ENCODE measurements at places on chromosomes 1 and 21. TPM values are rescaled to one million over a fixed set of nuclear protein-coding genes. Genes with fewer than 3 reads are reported as not detected.

- no peaks in the 10 kb centered on the region for H3K36me3 ChIP-seq
- H3K27ac ChIP-seq, result peak overlapping the region; percentile 52
- H3K4me1 ChIP-seq, result peaks cover 79% of the 10 kb centered on the region
- DNase-seq, result no peak
- H3K27me3 ChIP-seq, result no peaks in the 10 kb centered on the region
Observed at GRCh38 chr1:234727018-234727940, 117.3 kb upstream of the IRF2BP2 start.

HMCN1 gene
- total RNA-seq, result 29.6 TPM

- H3K27me3 ChIP-seq, result no peaks in the 10 kb centered on the region
- no peak overlapping the region for H3K4me3 ChIP-seq
- no peaks in the 10 kb centered on the region for H3K36me3 ChIP-seq
- peak; percentile 65 for DNase-seq
- peaks cover 6% of the 10 kb centered on the region for H3K4me1 ChIP-seq
Observed at GRCh38 chr1:210687582-210688279, 359.0 kb downstream of the HHAT start.

GRCh38 chr1:9510130-9510529, 29.1 kb upstream of the SLC25A33 start:
- H3K36me3 ChIP-seq, result no peaks in the 10 kb centered on the region
- no peaks in the 10 kb centered on the region for H3K27me3 ChIP-seq
- DNase-seq, result no peak
- no peaks in the 10 kb centered on the region for H3K4me1 ChIP-seq

DNA sequence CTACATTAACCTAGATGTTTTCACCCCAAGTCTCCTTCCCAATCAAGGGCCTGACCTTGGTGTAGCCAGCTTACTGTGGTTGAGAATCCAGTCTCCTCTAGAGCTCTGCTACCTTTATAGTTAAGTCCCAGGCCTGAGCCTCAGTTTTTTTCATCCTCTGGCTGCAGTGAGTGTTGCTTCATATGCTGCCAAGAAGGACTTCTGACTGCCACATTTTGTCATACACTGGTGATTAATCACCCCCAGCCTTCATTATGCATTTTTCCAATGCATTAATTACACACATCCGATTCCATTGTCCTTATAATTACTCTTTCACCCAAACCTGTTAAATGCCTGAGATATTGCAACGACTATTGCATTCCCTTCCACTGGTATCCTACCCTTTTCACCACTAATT, 66.3 kb upstream of the FGGY start:
- peak; percentile 35 for DNase-seq
- no peaks in the 10 kb centered on the region for H3K36me3 ChIP-seq
- H3K4me1 ChIP-seq, result no peaks in the 10 kb centered on the region
- H3K27me3 ChIP-seq, result no peaks in the 10 kb centered on the region
- no peak overlapping the region for H3K27ac ChIP-seq

GRCh38 chr1:28830814-28831213, 18.8 kb downstream of the OPRD1 start:
- DNase-seq, result no peak
- H3K27me3 ChIP-seq, result peaks cover 2% of the 10 kb centered on the region
- H3K27ac ChIP-seq, result no peak overlapping the region
- H3K4me3 ChIP-seq, result no peak overlapping the region

- DNase-seq, result no peak
- peaks cover 10% of the 10 kb centered on the region for H3K4me1 ChIP-seq
- no peaks in the 10 kb centered on the region for H3K36me3 ChIP-seq
- H3K4me3 ChIP-seq, result no peak overlapping the region
- no peak overlapping the region for H3K27ac ChIP-seq
Observed at GRCh38 chr1:219773775-219774174, 154.6 kb downstream of the SLC30A10 start.

- H3K36me3 ChIP-seq, result no peaks in the 10 kb centered on the region
- no peak overlapping the region for H3K4me3 ChIP-seq
- no peak for DNase-seq
- no peak overlapping the region for H3K27ac ChIP-seq
Observed at GRCh38 chr1:198550941-198551524, 10.6 kb upstream of the ATP6V1G3 start.

EFNA3 gene
- 2.9 TPM for total RNA-seq

DNA sequence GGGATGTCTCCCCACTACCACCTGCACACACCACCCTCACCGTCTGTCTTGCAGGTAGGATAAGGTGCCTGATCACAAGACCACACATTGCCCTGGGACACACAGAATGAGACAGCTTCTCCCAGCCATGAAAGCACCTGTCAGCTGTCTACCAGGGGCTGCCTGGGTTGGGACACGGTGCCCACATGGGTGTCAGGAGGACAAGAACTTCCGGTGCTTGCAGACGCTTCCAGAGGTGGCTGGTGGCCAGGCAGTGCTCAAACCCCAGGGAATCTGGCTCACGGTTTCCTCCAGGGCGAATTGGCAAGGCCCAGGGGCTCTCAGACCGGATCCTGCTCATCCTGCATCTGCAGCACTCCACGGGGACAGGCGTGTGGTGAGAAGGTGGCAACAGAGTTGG, 182.6 kb upstream of the ARHGEF16 start:
- H3K4me1 ChIP-seq, result peaks cover 15% of the 10 kb centered on the region
- H3K4me3 ChIP-seq, result no peak overlapping the region
- no peaks in the 10 kb centered on the region for H3K36me3 ChIP-seq
- peaks cover 5% of the 10 kb centered on the region for H3K27me3 ChIP-seq

DNA sequence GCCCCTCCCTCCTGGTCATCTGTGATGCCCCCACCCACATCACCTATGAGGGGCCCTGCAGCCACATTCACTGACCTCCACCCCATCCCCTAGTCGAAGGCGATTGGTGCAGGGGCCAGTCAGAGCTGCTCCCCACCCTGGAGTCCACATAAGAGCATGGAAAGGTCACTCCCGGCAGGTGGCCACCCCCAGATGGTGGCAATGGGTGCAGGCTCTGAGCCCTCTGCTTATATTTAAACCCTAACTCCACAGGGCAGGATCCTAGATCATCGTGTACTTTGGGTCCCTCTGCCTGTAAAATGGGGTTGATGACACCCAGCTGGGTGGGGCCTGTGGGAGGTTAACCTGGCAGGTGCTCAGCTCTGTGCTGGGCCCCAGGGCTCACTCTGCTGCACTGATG, 186.8 kb upstream of the C1orf174 start:
- no peak overlapping the region for H3K4me3 ChIP-seq
- H3K27me3 ChIP-seq, result no peaks in the 10 kb centered on the region
- no peaks in the 10 kb centered on the region for H3K36me3 ChIP-seq
- no peak for DNase-seq
- H3K4me1 ChIP-seq, result no peaks in the 10 kb centered on the region

DNA sequence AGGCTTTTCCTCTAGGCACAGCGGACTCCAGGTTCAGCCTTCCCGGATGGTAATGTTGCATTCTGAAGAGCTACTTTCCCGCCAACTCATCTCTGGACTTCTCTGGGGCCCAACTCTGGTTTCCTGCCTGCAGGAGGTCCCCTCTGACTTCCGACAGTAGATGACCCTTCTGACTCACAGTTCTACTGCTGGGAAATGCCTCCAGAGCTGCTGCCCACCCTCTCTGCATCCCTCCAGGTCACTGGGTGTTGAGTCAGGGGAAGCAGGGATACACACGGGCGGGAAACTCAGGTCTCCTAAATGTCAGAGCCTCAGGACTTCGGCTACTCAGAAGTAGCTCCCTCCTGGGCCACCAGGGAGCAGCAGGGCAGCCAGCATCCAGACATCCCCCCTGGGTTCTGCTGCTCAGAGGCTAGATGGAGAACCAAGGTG, 2.1 kb upstream of the KIF21B start:
- H3K27ac ChIP-seq, result no peak overlapping the region
- H3K27me3 ChIP-seq, result no peaks in the 10 kb centered on the region
- no peak overlapping the region for H3K4me3 ChIP-seq
- no peaks in the 10 kb centered on the region for H3K36me3 ChIP-seq
- peak; percentile 40 for DNase-seq

ZFP69B gene
- 5.4 TPM for total RNA-seq

DNA sequence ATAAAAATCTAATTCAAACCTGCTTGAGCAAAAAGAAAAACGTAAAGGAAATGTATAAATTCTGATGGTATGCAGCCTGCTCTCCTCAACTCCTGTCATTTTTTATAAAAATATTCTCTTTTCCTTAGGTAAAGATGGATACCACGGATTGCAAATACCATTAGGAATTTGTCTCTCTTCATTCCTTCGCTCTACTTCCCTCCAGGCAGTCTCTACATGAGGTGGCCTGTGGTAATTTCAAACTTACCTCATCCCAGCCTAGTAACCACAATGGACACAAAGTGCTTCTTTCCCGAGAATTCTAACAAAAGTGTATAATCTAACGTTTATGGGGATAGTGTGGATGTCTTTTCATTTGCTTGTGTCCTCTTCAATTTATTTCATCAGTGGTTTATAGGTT, 239.5 kb upstream of the LRRC7 start:
- no peaks in the 10 kb centered on the region for H3K4me1 ChIP-seq
- no peak overlapping the region for H3K4me3 ChIP-seq
- no peaks in the 10 kb centered on the region for H3K36me3 ChIP-seq
- no peak overlapping the region for H3K27ac ChIP-seq
- peak; percentile 1 for DNase-seq

DNA sequence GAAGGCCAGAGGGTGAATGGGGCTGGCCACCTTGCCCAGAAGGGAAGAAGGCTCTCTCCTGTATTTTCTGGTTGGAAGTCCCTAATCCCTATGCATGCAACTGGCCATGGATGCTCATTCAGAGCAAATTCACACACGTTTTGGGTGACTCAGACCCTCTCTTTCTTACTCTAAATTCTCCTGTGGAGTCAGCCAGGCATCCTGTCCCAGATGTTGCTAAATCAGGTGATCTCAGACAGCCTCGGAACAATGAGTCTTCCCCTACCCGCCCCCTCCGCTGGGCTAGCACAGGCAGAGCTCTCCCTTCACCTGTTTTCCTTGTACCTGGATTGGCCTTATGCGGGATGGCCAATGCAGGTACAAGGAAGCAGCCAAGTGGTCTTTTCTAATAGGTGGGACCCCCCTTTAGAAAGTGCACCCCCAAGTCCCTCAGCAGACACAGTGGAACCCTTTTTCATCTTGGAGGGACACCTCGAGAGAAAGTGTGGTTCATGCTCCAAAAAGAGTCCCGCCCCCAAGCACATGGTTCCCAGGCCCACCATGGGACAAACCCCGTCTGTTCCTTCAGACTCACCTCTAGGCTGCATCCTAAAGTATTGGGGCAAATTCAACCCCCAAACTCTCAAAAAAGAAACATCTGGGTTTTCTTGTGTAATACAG, 8.6 kb downstream of the S100A6 start:
- H3K27ac ChIP-seq, result no peak overlapping the region
- H3K27me3 ChIP-seq, result no peaks in the 10 kb centered on the region
- H3K36me3 ChIP-seq, result no peaks in the 10 kb centered on the region
- H3K4me1 ChIP-seq, result no peaks in the 10 kb centered on the region

NBPF26 gene
- total RNA-seq, result 20.8 TPM

ERICH3 gene
- not detected for total RNA-seq

- no peak overlapping the region for H3K4me3 ChIP-seq
- H3K36me3 ChIP-seq, result peaks cover 26% of the 10 kb centered on the region
- H3K27ac ChIP-seq, result no peak overlapping the region
- H3K4me1 ChIP-seq, result no peaks in the 10 kb centered on the region
Observed at GRCh38 chr1:150302902-150303301, 9.2 kb downstream of the MRPS21 start.

CD1E gene
- total RNA-seq, result not detected

Data from astrocyte (in vitro differentiated cells and primary cell).